ENCODE measurements at places on chromosomes 7 and 10.
A peak's percentile ranks its signal among the peaks of the same experiment; 100 is the strongest.

DNA sequence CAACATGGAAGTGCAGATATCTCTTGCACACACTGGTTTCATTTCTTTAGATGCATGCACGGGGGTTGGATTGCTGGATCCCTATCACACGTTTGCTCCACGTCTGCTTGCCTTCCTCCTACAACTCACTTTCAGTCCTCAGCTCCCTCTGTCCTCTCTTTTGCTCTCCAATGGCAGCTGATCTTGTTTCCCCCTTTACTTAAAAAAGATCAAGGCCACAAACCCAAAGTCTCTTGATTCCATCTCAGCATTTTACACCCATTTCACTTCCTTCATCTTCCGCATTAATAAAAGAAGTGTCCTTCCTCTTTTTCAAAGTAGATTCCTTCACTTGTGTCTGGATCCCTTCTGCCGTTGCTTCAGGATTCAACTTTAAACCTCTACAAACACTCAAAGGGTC is 245.2 kb downstream of the DOCK4 start:
- no peak for DNase-seq

- DNase-seq: no peak
Observed at GRCh38 chr7:11784769-11785536, 47.0 kb downstream of the THSD7A start.

- no peak for DNase-seq
Observed at GRCh38 chr7:51847461-51848134, 531.0 kb upstream of the COBL start.

GRCh38 chr7:119685906-119686305 is 587.1 kb upstream of the KCND2 start:
- no peak for DNase-seq

- DNase-seq: no peak
Observed at GRCh38 chr7:129556607-129557133, 54.3 kb downstream of the SMKR1 start.

GRCh38 chr7:139656387-139656786 is 121.4 kb downstream of the HIPK2 start:
- DNase-seq: no peak

DNA sequence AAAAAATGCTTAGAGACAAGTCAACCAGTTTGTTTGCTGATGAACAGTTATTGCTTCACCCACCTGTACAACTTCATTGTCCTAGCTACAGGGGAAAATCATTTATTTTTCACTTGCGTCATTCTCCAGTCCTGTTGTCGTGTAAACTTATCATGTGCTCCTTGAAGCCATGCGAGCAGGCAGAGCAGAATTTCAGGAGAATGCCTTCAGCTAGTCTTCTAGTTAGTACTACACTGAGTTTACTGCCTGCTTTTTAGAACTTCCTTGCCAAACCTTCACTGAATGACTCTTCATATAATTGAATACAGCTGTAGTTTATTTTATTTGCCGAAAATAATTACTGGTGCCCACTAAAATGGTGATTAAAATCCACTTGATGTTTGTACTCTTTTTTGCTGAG is 15.6 kb downstream of the RPA3 start:
- DNase-seq: peak; percentile 48

DNA sequence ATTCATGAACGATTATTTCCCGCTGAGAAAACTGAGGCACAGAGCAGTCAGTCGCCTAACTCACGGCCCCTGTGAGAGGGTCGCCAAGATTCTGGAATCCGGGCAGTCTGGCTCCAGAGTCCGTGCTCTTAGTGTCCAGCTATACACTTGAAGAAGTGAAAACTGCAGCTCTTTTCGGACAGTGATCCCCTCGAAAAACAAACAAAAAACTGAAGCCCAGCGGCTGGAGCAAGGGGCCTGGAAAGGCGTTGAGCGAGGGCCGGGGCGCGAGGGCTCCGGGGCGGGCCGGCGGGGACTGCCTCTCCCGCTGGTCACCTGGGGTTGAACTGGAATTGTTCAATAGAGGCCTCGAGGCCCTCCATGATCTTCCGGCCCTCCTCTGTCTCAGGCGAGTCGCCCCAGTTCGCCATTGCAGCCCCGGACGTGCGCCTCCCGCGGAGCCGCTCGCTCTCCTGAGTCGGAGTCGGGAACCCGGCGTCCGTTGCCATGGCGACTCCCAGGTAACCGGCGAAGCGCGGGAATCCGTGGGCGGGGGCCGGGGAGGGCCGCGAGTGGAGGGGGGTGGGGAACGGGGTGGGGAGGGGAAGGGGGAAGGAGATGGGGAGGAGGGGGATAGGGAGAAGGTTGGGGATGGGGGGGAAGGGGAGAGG is 881 bp downstream of the C10orf67 start:
- DNase-seq: peak; percentile 49

GRCh38 chr7:149330914-149331567 is 69.0 kb downstream of the ZNF783 start:
- DNase-seq: no peak

GRCh38 chr10:4310172-4310571 is 515.8 kb upstream of the AKR1E2 start:
- DNase-seq: no peak

- no peak for DNase-seq
Observed at GRCh38 chr10:127048630-127049029, 143.4 kb downstream of the DOCK1 start.

- no peak for DNase-seq
Observed at GRCh38 chr10:50347394-50347802, 96.1 kb upstream of the ASAH2 start.

GRCh38 chr10:89175816-89176215 is 31.3 kb downstream of the CH25H start:
- no peak for DNase-seq

GRCh38 chr10:130960531-130960930 is 351.0 kb downstream of the TCERG1L start:
- DNase-seq: no peak

DNA sequence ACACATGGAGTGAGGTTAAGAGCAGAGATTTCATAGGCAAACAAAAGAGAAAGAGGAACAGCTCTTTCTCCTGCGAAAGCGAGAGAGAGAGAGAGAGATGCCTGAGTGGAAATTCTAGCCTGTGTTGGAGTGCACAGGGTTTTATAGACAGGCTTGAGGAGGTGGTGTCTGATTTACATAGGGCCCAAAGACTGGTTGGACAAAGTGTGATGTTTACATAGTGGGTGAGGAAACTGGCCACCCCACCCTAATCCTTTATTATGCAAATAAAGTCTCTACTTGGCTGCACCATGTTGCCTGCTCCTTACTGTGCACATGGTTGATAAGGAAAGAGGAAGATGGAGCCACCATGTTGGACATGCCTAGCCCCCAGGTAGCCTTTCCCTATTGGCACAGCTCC is 967.8 kb upstream of the SORCS1 start:
- DNase-seq: no peak

- no peak for DNase-seq
Observed at GRCh38 chr7:49773218-49773935, at the start of gene VWC2. TSS of gene VWC2 (plus strand) at chr7:49773638. CDS start at chr7:49775436, 1,798 bp downstream.
